ENCODE measurements at places on chromosomes 16 and 17.

GRCh38 chr16:85127379-85127723, 15.1 kb upstream of the CIBAR2 start:
- DNase-seq, result no peak

GRCh38 chr17:47997586-47997985, 26.7 kb downstream of the CDK5RAP3 start:
- DNase-seq, result no peak

GRCh38 chr16:27611340-27611739, 61.4 kb downstream of the KATNIP start:
- DNase-seq, result no peak

DNA sequence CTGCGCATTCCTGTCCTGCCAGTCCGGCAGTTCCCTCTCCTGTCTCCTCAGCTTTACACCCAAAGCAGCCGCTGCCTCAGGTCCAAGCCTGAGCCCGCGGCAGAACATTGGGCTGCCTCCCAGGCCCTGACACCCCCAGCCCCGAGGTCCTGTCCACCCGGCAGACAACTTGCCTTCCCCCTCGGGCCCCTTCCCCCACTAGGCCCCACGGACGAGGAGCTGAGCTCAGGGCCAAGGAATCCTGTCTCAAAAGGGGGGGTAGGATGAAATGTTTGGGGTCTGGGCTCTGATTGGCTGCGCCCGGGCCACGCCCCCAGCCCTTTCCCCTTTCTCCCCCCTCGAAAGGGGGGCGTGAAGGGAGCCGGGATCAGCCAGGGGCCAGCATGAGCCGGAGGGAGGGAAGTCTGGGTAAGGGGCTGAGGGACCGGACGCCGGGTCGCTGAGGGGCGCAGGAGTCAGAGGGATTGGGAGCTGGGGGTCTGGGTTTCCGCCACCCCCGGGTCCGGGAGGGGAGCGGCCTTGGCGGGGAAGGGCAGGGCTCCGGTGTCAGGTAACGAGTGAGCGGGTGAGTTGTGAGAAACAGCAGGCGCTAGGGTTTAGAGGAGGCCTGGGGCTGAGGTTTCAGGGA, at the start of gene CTF1:
Gene CTF1 (plus strand): TSS at position 354 of the 628 bp plus-strand sequence. CDS start 30 bp downstream, at position 384.
- no peak for DNase-seq

GRCh38 chr17:80892019-80892855, 99.4 kb upstream of the CHMP6 start:
- DNase-seq, result peak; percentile 32

DNA sequence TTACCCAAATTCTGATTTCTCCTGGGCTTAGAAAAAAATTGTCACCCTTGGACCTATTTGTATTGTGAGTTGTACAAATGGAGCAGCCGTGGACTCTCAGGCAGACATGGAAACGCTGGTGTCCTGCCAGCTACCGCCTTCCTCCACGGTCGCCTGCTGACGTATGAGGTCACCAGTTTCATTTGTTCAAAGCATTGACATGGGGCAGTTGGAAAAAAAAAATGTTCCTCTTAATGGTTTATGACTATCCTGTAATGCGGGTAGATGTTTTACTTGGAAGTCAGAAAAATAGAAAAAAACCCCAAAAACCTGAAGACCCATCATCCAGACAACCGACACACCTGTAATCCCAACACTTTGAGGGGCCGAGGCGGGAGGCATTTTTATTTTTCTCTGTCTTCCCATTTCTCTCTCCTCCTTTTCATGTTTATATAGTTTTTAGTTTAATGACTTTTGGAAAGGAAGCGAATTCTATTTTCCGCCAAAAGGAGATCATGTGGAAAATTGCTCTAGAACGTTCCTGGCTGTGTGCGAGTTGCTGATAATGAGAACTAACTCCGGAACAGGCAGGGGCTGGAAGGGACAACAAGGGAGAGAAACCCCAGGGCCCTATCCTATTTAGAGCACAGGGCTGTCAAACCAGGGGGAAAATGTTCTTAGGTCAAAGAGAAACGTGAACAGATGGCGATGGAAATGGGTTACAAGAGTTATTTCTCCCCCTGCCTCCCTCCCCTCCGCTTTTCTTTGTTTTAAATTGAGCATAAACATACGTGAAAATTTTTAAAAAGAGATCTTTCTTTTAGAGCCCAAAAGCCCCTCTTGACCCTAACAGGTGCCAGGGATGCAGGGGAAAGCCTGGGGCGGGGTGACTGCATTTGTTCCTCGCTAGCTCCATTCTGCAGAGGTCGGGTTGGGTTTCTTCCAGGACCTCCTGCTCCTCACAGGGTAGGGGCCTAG, 13.7 kb downstream of the DNAH17 start:
- peak; percentile 61 for DNase-seq

DNA sequence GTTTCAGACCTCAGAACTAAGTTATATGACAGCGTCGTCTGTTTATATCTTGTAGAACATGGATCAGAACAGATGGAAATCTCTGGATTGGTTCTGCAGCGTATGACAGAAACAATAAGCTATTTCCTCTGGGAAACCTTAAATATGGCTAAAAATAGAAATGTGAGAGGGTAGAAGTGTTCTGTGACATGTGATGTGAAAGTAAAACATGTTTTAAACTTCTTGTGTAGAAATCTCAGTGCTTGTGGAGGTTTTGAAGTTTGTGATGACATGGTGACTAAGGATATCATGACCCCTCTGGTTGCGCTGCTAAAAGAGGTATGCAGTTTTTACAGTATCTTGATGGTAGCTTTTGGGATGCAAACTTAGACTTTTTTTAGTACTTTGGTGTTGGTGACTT, 2.8 kb downstream of the HEATR3 start:
- no peak for DNase-seq

GRCh38 chr16:85327731-85328675, 215.7 kb upstream of the CIBAR2 start:
- no peak for DNase-seq

DNA sequence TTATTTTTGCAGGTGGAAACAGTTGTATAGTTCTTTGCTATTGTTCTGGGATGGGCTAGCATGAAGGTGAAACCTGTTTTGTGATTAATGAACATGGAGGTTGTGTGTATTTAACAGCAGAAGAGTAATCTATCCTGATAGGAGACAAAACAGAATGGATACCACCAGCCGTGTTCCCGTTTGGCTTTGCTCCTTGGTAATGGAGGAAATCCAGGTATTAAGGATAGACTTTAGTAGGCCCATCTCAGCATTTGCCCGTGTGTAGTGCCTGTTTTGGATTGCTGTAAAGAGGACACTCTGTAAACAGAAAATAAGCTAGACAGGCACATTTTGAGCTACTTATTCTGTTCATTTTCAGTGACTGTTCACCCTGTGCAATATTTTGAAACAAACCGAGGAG, 215.1 kb downstream of the RBFOX1 start:
- DNase-seq, result no peak

- no peak for DNase-seq
Measured at GRCh38 chr16:28899882-28900590, 21.7 kb downstream of the ATP2A1 start.

- no peak for DNase-seq
Measured at GRCh38 chr17:42518755-42519545, 17.1 kb upstream of the NAGLU start.

DNA sequence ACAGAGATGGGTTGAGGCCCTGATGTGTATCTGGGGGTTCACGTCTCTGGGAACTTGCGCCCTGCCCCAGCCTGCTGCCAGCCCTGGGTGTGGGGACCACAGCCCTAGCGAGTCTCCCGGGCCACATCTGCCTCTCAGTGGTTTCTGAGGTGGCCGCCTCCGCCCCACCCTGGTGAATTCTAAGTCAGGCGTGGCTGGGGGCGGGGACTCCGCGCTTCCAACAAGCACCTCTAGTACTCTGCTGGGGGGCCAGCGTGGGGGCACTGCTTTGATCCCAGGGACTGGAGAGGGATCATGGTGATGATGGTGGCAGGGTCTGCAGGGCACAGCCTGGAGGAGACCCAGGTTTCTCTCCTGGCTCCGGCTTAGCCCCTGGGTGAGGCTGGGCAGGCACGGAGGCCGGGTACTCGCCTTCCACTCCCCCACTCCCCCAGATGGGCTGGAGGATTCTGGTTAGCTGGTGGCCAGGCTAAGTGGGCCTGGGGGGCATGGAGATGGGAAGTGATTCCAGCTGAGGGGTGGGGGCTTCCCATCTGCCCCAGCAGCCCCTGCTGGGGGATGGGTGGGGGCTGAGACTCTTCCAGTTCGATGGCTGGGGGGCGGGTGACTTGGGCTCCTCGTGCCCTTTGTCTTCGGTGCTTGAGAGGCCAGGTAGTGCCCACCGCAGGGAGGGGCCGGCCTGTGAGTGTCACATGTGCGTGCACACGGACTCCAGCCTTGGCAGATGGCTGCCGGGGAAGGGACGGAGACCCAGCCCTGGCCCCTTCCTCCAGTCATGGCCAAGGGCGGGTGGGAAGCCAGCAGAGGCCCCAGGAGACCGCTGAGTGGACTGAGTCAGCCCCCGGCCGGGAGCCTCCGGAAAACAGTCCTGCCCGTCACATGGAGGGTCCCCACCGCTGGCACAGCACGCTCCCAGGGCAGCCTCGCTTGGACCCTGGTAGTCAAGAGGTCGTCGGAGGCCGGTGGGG, 3.9 kb downstream of the GLIS2 start:
- no peak for DNase-seq

DNA sequence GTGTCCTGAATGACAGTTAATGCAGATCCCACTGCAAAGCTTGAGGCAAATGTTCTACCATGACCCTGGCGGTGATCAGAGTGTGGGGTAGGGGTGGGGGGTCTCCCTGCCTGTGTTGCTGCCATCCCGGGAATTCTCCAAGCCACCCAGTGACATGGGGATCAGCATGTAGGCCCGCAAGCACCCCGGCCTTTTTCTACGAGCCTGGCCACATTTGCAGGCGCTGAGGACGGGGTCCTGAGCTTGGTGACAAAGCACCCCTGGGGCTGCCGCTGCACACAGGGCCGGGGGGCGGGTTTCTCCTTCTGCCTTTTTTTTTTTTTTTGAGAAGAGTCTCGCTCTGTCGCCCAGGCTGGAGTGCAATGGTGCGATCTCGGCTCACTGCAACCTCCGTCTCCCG, 35.8 kb downstream of the SLC7A5 start:
- DNase-seq, result no peak

All from NCI-H1694 (cell line).